ENCODE measurements at places on chromosomes 12 and 14. TPM values are rescaled to one million over a fixed set of nuclear protein-coding genes. Genes with fewer than 3 reads are reported as not detected.

The TAS2R30 gene
- total RNA-seq = 6.0 TPM

DNA sequence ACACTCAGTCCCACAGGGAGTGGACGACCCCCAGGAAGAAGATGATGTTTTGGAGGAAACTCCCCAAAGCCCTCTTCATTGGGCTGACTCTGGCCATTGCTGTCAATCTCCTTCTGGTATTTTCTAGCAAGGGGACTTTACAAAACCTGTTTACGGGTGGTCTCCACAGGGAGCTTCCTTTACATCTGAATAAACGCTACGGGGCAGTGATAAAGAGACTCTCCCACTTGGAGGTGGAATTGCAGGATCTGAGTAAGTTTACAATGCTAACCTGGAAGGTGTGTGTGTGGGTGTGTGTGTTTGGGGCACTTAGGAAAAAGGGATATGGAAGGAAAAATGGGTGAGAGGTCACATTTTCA is 416 bp downstream of the GALNT8 start:
- no peak for ATAC-seq

DNA sequence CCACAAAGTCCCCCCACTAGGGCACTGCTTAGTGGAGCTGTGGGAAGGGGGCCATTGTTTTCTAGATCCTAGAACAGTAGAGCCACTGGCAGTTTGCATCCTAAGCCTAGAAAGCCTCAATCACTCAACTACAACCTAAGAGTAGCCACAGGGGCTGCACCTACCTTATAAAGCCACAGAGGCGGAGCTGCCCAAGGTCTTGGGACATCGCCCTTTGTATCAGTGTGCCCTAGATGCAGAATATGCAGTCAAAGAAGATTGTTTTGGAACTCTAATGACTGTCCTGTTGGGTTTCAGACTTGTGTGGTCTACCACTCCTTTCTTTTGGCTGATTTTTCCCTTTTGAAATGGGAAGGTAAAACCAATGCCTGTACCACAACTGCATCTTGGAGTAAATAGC is 59.5 kb downstream of the ATP2B1 start:
- peak; percentile 56 for ATAC-seq

The ASIC1 gene
- total RNA-seq = 1.4 TPM

DNA sequence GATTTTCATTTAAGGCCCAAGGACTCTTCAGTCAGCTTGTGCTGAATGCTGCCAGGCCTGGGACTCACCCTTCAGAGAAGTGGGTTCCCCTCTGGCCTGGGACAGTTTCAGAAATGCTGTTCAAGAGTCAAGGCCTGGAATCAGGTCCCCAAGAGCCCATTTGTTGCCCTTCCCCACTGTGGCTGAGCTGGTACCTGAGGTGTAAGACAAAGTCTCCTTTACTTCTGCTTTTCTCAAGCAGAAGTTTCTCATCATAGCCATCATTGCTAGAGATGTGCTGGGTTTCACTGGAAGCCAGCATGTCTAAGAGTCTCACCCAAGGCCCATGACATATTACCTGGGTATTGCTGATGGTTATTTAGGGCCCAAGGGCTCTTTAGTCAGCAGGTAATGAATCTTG is 8.9 kb downstream of the FANCM start:
- no peak for ATAC-seq

The DACT1 gene
- 2.5 TPM for total RNA-seq

The ESYT1 gene
- total RNA-seq = 234 TPM

- ATAC-seq = no peak
Observed at GRCh38 chr12:80100591-80100990, 1.3 kb downstream of the OTOGL start.

DNA sequence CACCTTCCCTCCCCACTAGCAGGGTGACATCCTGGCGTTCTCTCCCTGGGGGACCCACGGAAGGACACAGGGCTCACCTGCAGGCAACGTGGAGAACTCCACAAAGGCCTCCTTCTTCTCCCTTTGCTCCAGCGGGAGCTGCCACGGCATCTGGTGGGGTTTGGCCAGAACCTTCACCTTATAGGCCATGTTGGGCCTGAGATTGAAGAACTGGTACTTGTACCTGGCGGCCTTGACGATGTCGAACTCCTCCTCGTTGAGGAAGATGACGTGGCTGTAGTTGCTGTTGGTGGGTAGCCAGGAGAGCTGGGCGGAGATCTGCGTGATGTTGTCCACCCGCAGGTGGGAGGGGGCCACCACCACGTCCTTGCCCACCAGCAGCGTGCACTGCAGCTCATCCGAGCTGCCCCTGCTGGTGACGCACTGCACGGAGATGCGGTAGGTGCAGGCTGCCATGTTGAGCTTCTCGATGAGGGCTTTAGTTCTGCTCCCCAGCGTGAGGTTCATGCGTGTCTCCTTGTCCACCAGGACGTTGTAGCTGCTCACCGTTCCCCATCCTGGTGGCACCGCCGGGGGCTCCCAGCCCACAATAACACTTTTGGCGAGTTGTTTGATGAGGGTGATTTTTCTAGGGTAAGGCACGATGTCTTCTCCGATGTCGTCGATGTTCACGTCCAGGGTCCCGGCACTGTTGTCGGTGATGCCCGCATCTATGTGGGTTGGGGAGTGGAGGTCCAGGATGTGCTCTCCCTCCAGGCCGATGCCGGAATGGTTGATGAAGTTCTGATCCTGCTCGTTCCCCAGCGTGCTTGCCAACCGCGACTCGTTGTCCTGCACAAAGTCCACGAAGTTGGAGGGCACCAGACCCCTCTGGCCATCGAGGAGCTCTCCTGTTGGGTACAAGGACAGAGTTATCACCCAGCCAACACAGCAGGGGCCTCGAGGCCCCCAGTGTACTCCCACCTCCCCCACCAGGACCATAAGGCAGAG is 104.4 kb downstream of the PIWIL1 start:
- no peak for ATAC-seq

- no peak for ATAC-seq
Observed at GRCh38 chr12:74481078-74481477, 56.6 kb upstream of the ATXN7L3B start.

The GLS2 gene
- 1.3 TPM for total RNA-seq

The HOXC10 gene
- total RNA-seq = not detected

- peak; percentile 61 for ATAC-seq
Observed at GRCh38 chr12:47277972-47278448, 198.3 kb upstream of the AMIGO2 start.

DNA sequence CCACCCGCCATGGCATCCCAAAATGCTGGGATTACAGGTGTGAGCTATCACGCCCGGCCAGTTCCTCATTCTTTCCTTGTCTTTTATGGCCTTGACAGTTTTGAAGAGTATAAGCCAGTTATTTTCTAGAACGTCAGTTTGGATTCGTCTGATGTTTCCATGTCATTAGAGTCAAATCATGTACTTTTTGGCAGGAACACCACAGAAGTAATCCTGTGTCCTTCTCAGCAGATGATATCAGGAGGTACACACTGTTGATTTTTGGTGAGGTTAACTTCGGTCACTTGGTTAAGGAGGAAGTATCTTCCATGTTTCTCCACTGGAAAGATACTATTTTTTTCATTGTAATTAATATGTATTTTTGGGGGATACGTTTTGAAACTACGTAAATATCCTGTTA is 25.1 kb upstream of the VPS33A start:
- no peak for ATAC-seq

GRCh38 chr12:82473111-82473754 is 114.9 kb downstream of the METTL25 start:
- ATAC-seq = no peak

The PPP1CC gene
- 185 TPM for total RNA-seq

The TSPAN9 gene
- total RNA-seq = 0.65 TPM

- no peak for ATAC-seq
Observed at GRCh38 chr12:64675795-64676194, 65.5 kb downstream of the RASSF3 start.

- ATAC-seq = no peak
Observed at GRCh38 chr12:68190301-68190700, 30.8 kb upstream of the IFNG start.

The FZD10 gene
- total RNA-seq = not detected

- peak; percentile 48 for ATAC-seq
Observed at GRCh38 chr12:3777206-3777809, 24.4 kb upstream of the CRACR2A start.

GRCh38 chr12:116677202-116677661 is 60.6 kb downstream of the SPRING1 start:
- no peak for ATAC-seq

The CAPS2 gene
- 6.0 TPM for total RNA-seq

DNA sequence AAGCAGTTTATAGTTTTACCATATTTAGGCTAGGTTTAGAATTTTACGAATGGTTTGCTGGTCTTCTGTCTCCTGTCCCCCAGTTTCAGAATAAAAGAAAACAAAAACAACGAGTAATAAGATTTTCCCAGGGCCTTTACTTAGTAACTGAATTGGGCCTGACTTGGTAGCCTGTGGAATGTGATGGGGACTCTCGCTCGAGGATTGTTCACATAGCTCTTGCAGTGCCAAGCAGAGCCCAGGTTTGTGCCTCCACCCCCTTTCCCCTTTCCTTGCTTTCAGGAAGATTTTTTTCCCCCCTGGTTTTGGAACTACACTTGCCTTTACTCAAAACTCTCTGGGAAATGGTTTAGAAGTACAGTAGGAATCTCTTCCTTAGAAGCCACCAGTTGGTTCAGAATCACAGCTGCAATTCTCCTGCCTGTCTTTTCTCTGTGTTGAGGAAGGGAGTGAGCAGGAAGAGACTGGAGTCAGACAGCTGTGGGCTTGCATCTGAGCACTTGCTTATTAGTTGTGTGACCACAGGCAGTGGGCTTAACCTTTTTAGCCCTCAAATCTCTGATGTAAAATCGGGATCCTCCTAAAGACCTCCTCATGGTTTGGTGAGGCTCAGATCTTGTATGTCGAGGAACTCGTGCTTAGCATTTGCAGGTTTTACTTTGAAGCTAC is 501.2 kb downstream of the PCNX1 start:
- ATAC-seq = no peak

DNA sequence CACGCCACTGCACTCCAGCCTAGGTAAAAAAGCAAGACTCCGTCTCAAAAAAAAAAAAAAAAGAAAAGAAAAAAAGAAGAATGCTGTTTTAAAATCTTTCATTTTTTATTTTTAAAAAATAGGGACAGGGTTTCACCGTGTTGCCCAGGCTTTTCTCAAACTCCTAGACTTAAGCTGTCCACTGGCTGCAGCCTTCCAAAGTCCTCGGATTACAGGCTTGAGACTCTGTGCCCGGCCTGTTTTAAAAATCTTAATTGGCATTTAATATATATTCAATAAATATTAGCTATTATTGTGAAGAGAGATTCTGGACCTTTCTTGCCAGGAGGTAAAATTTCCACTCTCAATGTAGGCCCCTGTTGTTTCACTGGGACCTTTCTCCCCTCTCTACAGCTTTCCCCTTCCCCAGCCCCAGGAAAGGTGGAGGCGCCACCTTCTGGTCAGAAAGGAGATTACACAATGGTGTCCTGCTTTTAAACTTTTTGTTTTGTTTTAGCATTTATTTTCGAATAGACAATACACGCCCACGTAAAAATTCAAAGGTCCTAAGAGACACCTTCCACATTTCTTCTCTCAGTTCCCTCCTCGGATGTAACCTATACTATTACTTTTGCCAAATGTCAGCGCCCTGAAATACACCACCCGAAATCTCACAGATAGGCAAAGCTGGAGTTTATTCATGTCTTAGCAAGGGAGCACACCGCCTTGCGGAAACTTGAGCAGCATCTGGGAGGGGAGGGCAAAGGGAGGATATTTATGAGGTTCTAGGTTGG is 23.8 kb upstream of the PHC1 start:
- peak; percentile 55 for ATAC-seq

The FOXN4 gene
- total RNA-seq = not detected

The MDP1 gene
- 4.0 TPM for total RNA-seq

DNA sequence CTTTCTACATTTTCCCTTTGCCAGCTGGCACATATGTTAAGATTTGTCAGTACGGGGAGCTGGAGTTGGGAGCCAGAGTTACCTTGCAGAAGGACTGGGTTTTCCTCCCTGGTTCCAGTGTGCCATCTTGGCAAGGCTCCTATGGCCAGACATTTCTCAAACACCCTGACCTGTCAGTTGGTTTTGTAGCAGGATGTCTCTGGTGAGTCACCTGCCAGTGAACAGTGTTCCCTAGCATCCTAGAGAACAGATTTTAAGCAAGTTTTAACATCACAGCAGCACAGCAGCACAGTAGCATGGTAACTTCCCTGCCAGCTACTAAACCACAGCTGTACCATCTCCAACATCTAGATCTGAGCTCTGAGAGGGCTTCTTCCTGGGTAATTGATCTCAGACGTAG is 26.2 kb upstream of the KTN1 start:
- no peak for ATAC-seq

The SELPLG gene
- 89.1 TPM for total RNA-seq

GRCh38 chr12:14216405-14217294 is 148.8 kb upstream of the ATF7IP start:
- peak; percentile 41 for ATAC-seq

GRCh38 chr12:103308396-103308795 is 187.4 kb downstream of the C12orf42 start:
- no peak for ATAC-seq

The POU6F1 gene
- total RNA-seq = 6.9 TPM

The SPX gene
- 1.5 TPM for total RNA-seq

The LALBA gene
- not detected for total RNA-seq

The KRT71 gene
- not detected for total RNA-seq

DNA sequence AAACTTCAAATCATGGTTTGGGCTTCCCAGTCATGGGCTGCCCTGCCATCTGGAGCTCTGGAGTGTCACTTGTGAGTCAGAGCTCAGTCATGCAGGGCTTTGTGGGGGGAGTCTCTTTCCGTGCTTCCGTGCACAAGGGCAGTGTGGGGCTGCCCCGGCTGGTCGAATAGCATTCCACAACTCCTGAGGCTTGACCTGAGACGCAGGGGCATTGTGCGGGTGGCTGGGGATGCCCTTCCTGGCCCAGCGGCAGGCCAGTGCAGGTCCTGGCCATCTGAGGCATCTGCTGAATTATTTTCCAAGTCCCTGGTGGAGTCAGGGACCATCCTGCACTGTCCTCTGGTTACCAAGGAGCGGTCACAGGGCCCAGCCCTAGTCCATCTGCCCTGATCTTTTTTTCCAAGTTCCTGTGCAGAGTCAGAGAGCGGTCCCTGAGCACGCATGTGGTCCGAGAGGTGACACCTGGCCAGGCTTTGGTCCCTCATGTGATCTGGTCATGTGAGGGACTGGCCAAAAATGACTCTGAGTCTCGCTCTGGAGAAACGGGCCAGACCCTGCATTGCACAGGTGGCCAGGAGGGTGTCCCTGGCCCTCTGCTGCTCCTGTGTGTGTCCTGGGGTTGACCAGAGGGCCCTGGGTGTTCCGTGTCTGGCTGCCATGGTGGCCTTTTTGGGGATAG is 167.0 kb upstream of the ALG10B start:
- ATAC-seq = no peak

- ATAC-seq = no peak
Observed at GRCh38 chr14:92880851-92881250, 42.1 kb upstream of the CHGA start.

The PLA2G1B gene
- total RNA-seq = not detected
